ENCODE measurements at places on chromosomes 5 and 9. TPM values are rescaled to one million over a fixed set of nuclear protein-coding genes. Genes with fewer than 3 reads are reported as not detected.

- no peaks in the 10 kb centered on the region for H3K36me3 ChIP-seq
- H3K27me3 ChIP-seq, result no peaks in the 10 kb centered on the region
- no peaks in the 10 kb centered on the region for H3K4me1 ChIP-seq
- DNase-seq, result no peak
- H3K27ac ChIP-seq, result no peak overlapping the region
- H3K4me3 ChIP-seq, result no peak overlapping the region
Observed at GRCh38 chr9:101893661-101894646, 155.5 kb upstream of the GRIN3A start.

DNA sequence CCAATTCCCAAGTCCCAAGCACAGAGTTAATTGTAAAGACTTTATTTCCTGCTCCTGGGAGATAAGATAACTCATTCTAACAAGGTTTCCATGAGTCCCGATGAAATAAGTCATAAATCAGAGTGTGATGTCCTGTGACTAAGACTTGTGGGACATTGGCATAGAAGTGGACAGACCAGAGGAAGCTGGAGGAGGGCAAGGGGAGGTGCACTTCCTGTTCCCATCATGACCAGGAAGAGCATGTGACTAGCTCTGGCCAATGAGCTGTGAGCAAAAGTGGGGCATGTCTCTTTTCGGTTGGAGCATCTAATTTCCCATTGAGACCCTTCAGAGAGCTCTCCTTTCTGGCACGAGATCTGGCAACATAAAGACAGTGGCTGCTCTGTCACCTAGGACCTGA, 100.4 kb downstream of the ZNF354C start:
- H3K27ac ChIP-seq, result no peak overlapping the region
- peaks cover 3% of the 10 kb centered on the region for H3K36me3 ChIP-seq
- no peaks in the 10 kb centered on the region for H3K27me3 ChIP-seq
- no peaks in the 10 kb centered on the region for H3K4me1 ChIP-seq
- DNase-seq, result no peak

DNA sequence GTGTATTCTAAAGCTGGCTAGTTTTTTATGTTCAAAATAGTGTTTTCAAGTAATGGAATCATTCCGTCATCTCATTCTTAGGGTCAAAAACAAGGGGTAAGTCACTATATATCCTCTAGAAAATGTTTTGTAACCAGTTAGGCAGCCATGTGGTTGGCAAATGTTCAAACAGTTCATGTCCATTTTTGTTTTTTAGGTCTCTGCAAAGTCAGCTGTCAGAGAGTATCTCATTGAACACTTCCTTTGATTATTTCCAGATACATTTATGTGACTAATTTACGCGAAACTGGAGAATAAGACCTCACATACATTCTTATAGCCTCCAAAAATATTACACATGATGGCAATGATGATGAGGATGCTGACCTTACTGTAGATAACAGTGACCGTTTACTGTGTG, 50.4 kb downstream of the TRIO start:
- peaks cover 62% of the 10 kb centered on the region for H3K4me1 ChIP-seq
- no peak overlapping the region for H3K27ac ChIP-seq
- no peaks in the 10 kb centered on the region for H3K36me3 ChIP-seq
- no peak for DNase-seq
- H3K4me3 ChIP-seq, result no peak overlapping the region

DNA sequence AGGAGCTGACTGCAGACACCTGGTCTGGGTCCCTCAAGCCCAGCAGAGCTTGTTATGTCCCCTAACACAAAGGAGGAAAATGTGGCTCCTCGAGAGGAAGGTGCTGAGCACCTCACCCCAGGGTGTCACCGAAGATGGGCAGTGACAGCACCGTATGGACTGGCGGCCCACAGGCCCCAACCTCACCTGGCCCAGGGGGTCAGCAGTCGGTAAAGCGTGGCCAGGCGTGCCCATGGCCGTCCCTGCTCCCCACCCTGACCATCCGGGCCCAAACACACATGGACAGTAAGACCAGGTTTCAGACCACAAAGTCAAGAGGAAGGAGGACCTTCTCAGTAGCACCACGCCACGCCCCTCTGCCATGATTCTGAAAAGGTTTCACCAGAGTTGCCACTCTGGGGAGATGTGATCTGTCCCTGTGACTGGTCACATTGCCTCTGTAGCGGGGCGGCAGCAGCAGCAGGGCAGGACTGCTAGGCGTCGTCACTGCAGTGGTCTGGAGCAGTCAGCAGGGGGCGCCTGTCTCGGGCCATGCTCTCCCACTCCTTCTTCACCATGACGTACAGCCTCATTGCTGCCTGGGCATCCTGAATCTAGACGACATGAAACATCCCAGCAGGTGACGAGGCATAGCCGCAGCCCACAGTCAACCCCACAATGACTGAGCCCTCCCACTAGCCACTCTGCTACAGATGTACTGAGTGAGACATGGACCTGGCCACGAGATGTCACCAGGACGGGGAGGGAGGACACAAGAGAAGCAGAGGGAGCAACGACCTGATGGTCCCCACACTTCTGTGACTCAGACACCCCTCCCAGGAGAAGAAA, 11.1 kb downstream of the REXO4 start:
- peak; percentile 68 for DNase-seq
- H3K36me3 ChIP-seq, result peaks cover 54% of the 10 kb centered on the region
- no peaks in the 10 kb centered on the region for H3K27me3 ChIP-seq
- no peak overlapping the region for H3K27ac ChIP-seq

GRCh38 chr5:111512375-111513130, at the start of gene STARD4:
TSS of gene STARD4 (minus strand) at chr5:111512535. CDS start at chr5:111507433, 5,102 bp downstream.
- no peaks in the 10 kb centered on the region for H3K4me1 ChIP-seq
- H3K27me3 ChIP-seq, result no peaks in the 10 kb centered on the region
- H3K36me3 ChIP-seq, result no peaks in the 10 kb centered on the region
- peak within 1 kb of the TSS; percentile 83 for H3K27ac ChIP-seq

DNA sequence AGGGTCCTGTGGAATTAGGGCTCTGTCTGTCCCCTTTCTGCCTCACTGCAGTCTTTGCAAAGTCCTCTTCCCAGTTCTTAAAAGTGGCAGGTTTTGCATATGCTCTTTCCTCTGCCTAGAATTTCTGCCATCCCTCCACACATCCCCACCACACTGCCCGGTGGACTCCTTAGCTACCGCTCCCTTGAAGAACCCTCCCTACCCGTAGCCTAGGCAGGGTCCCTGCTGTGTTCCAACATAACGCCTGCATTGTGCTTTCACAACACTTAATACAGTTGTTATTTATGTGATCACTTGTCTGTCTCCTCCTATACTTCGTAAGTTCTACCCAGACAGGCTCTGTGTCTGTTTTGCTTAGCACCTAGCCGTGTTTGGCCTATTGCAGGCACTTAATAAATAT, 142.5 kb upstream of the DMRT1 start:
- H3K4me1 ChIP-seq, result peaks cover 31% of the 10 kb centered on the region
- H3K36me3 ChIP-seq, result no peaks in the 10 kb centered on the region
- H3K4me3 ChIP-seq, result no peak overlapping the region
- H3K27ac ChIP-seq, result peak overlapping the region; percentile 92

- H3K27me3 ChIP-seq, result no peaks in the 10 kb centered on the region
- no peaks in the 10 kb centered on the region for H3K4me1 ChIP-seq
- peak overlapping the region; percentile 8 for H3K4me3 ChIP-seq
- no peak for DNase-seq
- H3K36me3 ChIP-seq, result no peaks in the 10 kb centered on the region
Observed at GRCh38 chr9:120925535-120926396, 830 bp downstream of the TRAF1 start.

- H3K36me3 ChIP-seq, result peaks cover 17% of the 10 kb centered on the region
- no peak for DNase-seq
- no peak overlapping the region for H3K27ac ChIP-seq
- peaks cover 5% of the 10 kb centered on the region for H3K4me1 ChIP-seq
- no peak overlapping the region for H3K4me3 ChIP-seq
Observed at GRCh38 chr5:38527475-38527874, 29.0 kb downstream of the LIFR start.

DNA sequence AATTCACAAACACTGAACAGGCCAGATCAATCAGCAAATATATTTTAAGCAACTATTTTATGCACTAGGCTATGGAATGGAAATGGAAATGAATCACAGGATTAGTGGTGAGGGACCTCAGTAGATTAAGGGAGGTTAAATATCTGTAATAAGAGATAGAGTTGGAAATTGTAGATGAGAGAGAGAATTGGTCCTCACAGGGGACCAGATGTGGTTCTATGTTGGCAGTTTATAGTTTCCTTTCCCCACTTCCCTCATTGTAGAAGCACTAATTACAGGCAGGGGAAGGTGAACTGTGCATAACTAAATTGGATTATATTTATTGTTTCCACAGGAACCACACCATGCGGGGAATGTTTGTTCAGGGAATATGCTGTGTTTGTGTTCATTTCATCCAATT, 496.2 kb downstream of the ARHGEF28 start:
- H3K36me3 ChIP-seq, result no peaks in the 10 kb centered on the region
- H3K4me3 ChIP-seq, result no peak overlapping the region
- H3K4me1 ChIP-seq, result no peaks in the 10 kb centered on the region
- H3K27ac ChIP-seq, result no peak overlapping the region

DNA sequence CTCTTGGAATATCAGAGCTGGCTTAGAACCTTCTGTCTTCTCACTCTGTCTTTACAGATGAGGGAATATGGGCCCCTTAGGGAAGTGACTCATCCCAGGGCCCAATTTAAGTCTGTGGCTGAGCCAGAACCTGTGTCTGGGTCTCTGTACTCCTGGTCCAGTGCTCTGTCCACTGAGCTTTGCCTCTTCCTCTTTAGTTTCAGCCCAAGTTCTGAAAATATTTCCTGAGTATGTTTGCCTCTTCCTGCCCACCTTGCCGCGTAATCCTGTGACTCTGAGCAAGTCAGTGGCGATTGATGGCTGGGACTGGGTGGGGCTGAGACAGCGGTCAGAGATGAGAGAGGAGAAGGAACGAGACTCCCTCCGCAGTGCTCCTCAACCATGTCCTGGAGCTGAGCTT, 7.8 kb downstream of the IER5L start:
- H3K4me1 ChIP-seq, result peaks cover 37% of the 10 kb centered on the region
- H3K27me3 ChIP-seq, result no peaks in the 10 kb centered on the region
- no peak overlapping the region for H3K27ac ChIP-seq
- no peak for DNase-seq

DNA sequence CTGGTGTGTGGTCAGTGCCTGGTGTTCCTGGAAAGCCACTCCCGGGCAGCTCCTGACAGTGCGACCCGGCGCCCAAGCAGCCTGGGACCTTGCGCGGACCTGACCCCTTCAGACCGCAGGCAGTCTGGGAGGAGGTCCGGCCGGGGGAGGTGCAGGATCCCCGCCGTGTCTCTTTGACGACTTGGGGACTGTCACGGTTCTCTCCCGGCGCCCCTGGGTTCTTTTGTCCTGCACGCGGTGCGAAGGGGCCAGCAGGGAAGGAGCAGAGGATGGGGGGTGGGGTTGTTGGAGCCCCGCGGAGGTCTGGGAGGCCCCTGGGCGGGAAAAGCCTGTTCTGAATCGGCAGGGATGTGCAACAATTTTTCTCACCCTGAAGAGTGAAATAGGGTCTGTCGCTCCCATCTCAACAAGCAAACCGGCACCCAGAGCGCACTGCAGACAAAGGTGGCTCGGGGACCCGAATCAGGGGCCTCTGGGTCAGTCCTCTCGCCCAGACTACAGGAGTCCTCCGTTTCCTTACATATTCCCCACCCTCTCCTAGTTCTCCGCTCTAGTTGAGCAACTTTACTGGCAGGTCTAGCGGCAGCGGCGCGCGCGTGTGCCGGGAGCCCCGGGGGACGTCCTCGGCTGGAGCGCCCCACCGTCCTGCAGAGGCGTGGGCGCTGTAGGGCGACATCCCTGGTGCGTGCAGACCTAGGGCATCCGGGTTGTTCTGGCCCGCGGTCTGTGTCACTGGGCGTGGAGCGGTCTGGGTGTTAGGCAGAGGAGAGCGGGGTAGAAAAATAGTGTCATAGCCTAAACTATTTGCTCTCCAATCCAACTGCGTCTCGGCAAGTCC, 1.2 kb downstream of the VCAN start:
- peaks cover 46% of the 10 kb centered on the region for H3K27me3 ChIP-seq
- DNase-seq, result peak; percentile 43
- peak overlapping the region; percentile 88 for H3K27ac ChIP-seq
- H3K4me3 ChIP-seq, result peak overlapping the region; percentile 57

DNA sequence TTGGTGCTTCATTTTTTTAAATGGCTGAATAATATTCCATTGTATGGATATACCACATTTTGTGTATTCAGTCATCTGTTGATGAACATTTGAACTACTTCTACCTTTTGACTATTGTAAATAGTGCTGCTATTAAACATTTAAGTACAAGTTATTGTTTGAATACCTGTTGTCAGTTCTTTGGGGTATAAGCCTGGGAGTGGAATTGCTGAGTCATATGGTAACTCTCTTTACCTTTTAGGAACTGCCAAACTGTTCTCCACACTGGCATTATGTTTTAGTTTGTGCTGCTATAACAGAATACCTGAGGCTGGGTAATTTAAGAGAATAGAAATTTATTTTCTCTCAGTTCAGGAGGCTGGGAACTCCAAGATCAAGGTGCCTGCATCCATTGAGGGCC, 15.7 kb upstream of the PDE8B start:
- H3K4me3 ChIP-seq, result no peak overlapping the region
- no peak overlapping the region for H3K27ac ChIP-seq
- H3K36me3 ChIP-seq, result no peaks in the 10 kb centered on the region
- no peaks in the 10 kb centered on the region for H3K4me1 ChIP-seq

DNA sequence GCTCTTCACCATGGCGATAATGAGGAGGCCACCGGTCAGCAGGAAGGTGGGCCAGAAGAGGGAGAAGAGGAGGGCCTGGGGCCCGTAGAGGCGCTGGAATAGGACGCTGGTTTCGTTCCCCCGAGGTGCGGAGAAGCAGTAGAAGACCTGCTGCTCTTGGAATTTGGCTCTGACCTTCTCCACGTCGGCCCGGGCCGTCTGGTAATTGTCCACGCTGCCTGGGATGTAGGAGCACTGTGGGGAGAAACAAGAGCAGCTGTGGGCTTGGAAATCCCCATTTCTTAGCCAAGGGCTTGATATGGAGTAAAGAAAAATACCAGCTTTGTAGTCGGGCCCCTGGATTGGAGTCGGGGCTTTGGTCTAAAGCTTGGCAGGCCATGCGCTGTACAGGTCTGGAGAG, 10.4 kb downstream of the KCNMB1 start:
- DNase-seq, result no peak
- H3K27ac ChIP-seq, result no peak overlapping the region
- H3K36me3 ChIP-seq, result no peaks in the 10 kb centered on the region

DNA sequence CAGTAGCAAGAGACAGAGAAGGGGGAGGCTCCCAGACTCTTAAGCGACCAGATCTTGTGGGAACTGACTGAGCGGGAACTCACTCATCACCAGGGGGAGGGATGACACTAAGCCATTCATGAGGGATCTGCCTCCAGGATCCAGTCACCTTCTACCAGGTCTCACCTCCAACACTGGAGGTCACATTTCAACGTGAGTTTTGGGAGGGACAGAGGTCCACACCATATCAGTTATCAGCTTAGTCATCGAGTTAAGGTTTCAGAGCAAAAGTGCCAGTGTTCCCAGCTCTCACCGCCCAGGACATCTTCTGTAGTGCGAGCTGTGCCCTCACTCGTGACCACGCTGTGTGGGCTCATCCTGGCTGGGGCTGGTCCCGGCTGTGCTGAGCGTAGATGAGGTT, 98.7 kb upstream of the CACNA1B start:
- DNase-seq, result no peak
- H3K36me3 ChIP-seq, result peaks cover 72% of the 10 kb centered on the region
- H3K27me3 ChIP-seq, result no peaks in the 10 kb centered on the region
- H3K4me1 ChIP-seq, result no peaks in the 10 kb centered on the region
- no peak overlapping the region for H3K27ac ChIP-seq

GRCh38 chr5:137431051-137431450, 68.1 kb downstream of the SPOCK1 start:
- no peaks in the 10 kb centered on the region for H3K4me1 ChIP-seq
- H3K27ac ChIP-seq, result no peak overlapping the region
- DNase-seq, result no peak
- no peaks in the 10 kb centered on the region for H3K27me3 ChIP-seq

GRCh38 chr5:150788977-150789376, 10.4 kb downstream of the SMIM3 start:
- no peaks in the 10 kb centered on the region for H3K36me3 ChIP-seq
- DNase-seq, result no peak

ANKRD18B gene
- not detected for total RNA-seq

SLC45A2 gene
- total RNA-seq, result not detected

FSTL4 gene
- total RNA-seq, result 0.11 TPM

PGGT1B gene
- total RNA-seq, result 5.4 TPM

GRXCR2 gene
- not detected for total RNA-seq

ALG2 gene
- 14.2 TPM for total RNA-seq

Measured in heart left ventricle (tissue), 16 donors.